ENCODE measurements at places on chromosomes 7 and 10.

- no peak for DNase-seq
These were observed 6.0 kb downstream of the WDR37 start for GRCh38 chr10:1061930-1062774.

- DNase-seq: no peak
These were observed 240.3 kb upstream of the KAT6B start for GRCh38 chr10:74586088-74586585.

GRCh38 chr7:158013085-158013668 is 574.4 kb downstream of the PTPRN2 start:
- no peak for DNase-seq

GRCh38 chr7:41870461-41871138 is 167.7 kb upstream of the INHBA start:
- DNase-seq: no peak

- DNase-seq: no peak
These were observed 64.7 kb upstream of the THSD7A start for GRCh38 chr7:11896663-11897062.

DNA sequence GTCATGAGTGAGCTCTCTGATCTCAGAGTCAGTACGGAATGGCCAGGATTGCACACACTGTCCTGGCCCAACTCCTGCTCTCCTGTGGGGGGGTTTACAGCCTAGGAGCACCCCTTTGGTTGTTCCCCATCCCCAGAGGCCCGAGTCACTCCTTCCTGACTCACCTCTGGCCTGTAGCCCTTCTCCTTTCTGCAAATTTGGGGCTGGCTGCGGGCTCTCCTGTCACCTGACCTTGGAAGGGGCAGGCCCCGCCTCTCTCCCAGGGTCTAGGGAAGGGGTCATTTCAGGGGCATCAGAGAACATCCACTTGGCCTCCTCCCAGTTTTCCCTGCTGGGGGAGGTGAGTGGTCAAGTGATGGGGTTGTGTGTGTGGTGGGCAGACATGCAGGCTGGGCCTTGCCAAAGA is 1.7 kb downstream of the NYAP1 start:
- DNase-seq: no peak

GRCh38 chr10:3139216-3139910 is 33.2 kb downstream of the PITRM1 start:
- DNase-seq: no peak

DNA sequence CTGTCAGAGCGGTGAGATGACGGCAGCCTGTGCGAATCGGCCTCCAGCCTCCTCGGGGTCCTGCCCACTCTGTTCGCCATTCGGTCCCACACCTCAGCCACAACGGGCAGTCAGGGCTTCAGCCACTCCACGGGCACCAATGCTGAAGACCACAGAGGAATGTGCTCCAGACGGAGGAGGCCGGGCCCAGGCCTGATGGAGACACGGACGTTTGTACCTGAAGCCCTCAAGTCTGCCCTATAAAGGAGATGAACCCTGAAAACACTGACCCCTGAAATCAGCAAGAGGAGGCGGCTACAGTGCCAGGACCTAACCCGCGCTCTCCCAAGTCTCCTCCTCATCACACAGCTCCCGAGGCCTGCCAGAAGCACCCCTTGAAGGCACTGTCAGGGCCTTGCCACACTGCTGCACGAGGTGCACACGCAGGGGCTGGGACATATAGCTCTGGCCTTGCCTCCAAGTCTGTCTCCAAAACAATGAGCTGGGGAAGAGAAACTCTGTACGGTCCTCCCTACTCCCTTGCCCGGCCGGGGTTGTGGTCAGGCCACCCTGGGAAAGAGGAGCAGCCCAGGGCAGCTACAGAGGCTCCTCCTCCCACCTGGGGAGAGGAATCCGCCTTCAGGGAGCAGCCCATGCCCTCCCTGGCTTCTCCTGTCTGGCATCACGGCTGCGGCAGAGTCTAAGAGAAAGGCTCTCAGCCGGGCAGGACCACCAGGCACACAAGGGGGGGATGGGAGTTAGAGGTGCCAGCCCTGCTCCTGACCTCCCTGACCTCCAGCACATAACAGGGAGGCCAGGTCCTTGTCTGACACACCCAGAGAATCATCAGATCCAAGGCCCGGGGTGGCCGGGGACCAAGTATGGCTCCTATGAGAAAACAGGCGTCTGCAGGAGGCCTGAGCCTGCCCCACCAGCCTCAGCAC is 310.1 kb downstream of the PTPRN2 start:
- no peak for DNase-seq
